ENCODE measurements at places on chromosomes 11 and 22.

- no peak for DNase-seq
Observed at GRCh38 chr11:126538071-126538470, 182.6 kb downstream of the ST3GAL4 start.

DNA sequence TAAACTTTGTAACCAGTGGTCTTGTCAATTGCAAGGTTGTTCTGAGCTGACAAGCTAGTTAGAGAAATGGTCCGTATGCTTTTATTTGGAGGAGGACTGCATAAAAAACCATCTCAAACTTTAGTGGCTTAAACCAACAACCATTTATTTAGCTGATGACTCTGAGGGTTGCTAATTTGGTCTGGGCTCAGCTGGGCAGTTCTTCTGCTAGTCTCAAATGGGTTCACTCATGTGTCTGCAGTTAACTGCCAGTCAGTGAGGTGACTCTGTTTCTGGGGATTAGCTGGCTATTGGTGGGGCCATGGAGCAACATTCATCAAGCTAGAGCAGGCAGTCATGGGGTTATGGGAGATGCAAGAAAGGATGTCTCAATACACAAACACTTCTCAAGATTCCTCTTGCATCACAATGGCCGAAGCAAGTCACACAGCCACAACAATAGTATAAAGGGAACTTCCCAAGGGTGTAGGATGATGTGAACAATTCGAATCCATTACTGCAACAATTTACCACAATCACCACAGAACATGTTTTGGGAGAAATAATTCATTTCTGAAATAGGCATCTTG is 521.9 kb downstream of the INSC start:
- DNase-seq, result no peak

- DNase-seq, result no peak
Observed at GRCh38 chr11:46677991-46678740, 22.3 kb downstream of the ARHGAP1 start.

DNA sequence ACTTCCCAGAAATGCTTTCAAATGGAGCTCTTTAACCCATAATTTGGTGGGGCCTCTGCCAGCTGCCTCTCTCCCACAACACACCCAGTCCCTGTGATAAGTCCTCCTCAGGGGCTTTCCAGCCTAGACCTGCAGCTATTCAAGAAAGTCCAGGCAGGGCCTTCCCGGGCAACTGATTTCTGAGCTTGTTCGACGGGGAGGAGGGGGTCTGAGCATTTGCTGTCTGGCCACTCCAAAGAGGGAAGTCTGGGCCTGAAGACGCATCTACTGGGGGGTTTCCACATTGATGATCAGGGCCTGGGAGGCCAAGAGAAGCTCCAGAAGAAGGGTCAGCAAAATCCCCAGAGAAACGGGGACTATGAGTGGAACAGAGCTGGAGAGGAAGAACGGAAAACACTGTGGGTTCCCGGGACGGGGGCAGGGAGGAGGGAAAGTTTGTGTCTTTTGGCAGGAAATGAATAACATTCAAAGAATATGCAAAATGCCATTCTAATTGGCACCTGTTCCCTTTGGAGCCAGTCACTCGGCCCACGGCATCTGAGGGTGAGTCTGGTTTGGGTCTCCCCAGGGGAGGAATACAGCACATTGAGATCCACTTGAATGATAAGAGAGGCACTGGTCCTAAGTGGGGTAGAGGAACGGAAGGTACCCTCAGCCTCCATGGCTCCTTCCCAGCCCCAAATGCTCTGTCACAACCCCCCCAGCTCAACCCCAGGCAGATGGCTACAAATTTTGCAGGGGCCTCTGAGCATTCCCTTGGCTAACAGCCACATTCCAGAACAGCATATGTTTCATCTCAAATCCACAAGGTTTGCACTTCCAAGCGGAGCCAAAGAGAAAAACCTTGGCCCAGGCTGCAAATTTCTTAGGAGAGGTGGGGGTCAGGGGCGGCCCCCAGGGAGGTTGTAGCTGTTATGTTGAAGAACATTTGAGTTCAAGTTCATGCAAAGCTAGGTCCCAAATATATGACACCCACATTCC is 72.0 kb downstream of the RPUSD4 start:
- DNase-seq, result no peak

- no peak for DNase-seq
Observed at GRCh38 chr22:38338772-38339379, 21.6 kb upstream of the CSNK1E start.

- DNase-seq, result no peak
Observed at GRCh38 chr11:207863-208180, 314 bp downstream of the RIC8A start.

- DNase-seq, result no peak
Observed at GRCh38 chr11:46300270-46300669, 22.8 kb downstream of the CREB3L1 start.

DNA sequence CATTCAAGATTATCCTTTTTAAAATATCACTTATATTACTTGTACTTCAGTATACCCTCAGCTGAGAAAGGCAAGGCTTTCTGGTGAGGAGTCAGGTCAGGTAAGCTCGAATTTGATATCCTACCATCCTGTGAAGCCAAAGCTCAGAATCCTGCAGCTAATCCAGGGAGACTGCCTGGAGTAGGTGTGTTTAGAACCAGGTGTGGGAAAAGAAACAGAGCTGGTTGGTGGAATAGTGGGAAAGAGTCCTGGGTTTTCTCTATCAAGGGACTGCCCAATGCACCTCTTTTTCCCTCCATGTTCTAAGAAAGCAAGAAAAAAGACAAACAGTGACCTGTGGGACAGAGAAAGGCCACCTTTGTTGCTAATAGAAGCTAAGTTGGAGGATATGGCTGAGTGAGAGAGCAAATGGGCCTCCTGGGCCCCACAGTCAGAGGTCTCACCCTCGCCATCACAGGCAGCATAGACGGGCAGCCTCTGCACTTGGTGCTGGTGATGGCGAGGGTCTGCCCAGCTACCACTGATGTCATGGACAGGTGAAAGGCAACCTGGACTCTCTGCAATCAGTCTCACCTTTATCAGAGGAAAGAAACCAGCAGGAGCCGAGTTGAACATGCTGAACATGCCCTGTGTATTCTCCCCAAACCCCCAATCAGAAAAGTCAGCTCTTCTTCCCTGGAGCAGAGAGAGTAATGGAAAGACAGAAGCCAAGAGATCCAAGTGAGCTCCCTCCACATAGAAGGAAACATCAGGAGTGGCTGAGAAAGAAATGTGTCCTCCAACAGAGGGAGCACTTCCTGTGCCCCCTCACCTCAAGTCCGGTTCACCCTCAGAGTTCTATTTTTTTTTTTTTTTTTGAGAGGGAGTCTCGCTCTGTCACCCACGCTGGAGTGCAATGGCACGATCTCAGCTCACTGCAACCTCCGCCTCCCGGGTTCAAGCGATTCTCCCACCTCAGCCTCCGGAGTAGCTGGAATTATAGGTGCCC is 491.3 kb downstream of the BUD13 start:
- no peak for DNase-seq

DNA sequence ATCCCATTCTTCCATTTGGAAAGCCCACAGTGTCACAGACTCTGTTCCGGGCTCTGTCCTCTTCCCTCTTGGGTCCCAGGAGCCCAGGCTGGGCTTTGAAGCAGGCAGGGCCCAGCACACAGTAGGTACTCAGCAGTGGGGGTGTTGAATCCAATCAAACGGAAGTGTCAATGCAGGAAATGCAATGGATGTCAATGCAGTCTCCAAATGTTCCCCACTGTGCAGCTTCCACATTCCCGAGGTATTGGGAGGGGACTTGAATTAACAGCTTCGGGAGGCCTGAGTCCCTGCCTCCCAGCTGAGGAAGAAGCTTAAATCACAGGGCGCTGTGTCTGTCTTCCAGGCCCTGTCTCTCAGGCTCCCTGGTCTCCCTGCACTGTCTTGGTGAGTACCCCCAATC is 21.8 kb upstream of the SMIM35 start:
- DNase-seq, result no peak

Measured in stimulated activated CD4-positive, alpha-beta T cell treated with anti-CD3 and anti-CD28 coated beads, TNF-alpha, amount 100 ng/mL, for 24 hours (primary cell).